ENCODE measurements at places on chromosomes 4 and X.

DNA sequence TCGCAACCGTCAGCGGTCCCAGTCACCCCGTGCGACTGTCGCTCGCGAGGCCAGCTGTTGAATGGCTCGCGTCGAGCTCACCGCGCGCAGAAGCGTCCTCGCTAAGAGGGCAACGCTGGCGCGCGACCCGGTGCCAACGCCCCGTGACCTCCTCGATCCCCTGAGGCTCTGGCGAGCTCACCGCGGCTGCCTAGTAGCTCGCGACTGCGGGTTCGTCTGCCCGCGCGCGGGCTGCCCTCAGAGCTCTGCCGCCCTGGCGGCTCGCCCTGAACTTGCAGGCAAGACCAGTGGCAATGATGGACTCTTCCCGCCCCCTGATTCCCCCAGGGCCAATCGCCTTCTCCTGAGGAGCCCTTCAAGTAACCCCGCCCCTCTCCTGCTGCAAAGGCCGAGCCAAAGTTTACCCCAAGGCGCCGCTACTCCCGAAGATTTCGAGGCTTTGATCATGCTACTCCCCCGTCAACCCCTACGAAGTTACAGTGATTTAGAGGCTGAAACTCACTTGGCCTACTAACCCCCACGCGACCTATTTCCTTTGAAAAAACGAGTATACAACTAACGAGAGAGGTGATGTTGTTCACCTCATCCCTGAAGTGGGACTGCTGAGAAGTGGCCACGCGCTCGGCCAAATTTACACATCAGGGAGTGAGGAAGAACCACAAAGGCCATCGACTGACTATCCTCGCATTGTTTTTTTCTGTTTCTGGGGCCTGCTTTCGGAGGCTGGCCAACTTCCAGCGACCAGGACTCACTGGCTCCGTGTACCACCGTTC is 37.5 kb downstream of the PGRMC1 start:
- peak; percentile 37 for DNase-seq

GRCh38 chrX:46727441-46727840 is 31.5 kb downstream of the SLC9A7 start:
- no peak for DNase-seq

DNA sequence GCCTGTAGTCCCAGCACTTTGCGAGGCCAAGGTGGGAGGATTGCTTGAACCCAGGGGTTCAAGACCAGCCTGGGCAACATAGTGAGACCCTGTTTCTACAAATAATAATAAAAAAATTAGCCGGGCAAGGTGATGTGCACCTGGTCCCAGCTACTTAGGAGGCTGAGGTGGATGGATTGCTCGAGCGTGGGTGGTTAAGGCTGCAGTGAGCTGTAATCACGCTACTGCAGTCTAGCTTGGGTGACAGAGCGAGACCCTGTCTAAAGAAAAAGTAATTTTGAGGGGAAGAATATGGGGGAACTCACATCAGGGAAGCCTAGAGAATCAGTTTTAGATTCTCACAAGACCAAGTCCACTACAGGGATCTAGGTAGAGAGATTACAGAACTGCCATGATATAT is 28.9 kb upstream of the LCORL start:
- DNase-seq, result no peak

- no peak for DNase-seq
Observed at GRCh38 chr4:125013891-125014290, 300.9 kb upstream of the FAT4 start.

GRCh38 chr4:39864391-39864790 is 113.3 kb downstream of the PDS5A start:
- DNase-seq, result no peak

- no peak for DNase-seq
Observed at GRCh38 chrX:53716328-53717088, 30.0 kb upstream of the HUWE1 start.

DNA sequence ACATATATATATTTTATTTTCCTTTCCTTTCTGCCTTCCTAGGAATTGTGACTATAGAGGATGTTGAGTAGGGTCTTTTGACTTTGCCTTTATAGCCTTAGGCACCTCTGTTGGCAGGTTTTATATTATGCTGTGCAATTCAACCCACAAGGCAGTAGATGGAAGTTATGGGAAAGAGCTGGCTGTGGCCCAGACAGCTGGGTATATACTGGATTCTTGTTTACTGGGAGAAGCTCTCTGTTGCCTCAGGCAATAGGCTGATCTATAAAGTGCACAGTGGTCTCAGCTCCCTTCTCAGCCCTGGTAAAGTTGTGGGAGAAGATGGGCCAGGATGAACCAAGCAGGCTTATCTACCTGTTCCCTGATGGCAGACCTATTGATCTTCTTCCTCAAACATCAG is 342.0 kb downstream of the GBA3 start:
- DNase-seq, result no peak

DNA sequence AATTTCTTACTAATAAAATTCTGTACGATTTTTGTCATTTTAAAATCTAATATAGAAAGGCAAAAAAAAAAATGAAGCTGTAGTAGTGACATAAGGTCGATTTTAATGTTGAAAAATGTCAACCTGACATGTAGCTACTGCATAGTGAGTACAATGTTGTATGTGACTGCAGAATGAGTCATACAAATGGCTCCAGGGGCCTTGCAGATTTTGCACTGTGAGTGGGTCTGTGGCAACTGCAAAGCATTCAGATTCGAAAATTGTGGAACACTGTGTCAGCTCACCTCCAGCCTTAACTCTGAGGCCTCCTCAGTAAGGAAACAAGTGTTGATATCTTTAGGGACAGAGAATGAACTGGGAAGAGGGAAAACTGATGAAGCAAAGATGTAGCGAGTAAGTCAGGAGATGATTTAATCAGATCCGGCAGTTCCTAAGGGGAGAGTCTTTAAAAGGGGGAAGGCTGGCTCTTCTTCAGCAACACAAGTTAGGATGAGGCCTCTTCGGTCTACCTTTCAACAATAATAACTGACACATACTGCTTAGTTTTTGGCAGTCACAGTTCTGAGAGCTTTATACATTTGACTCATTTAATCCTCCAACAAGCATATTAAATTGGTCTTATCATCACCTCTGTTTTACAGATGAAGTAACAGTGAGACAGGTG is 24.9 kb downstream of the TKTL2 start:
- DNase-seq, result no peak

- DNase-seq, result no peak
Observed at GRCh38 chrX:150236327-150236726, 126.8 kb upstream of the MAMLD1 start.

- DNase-seq, result peak; percentile 62
Observed at GRCh38 chrX:40152741-40153344, 55.1 kb upstream of the BCOR start.

- no peak for DNase-seq
Observed at GRCh38 chrX:54411732-54412131, 28.5 kb upstream of the TSR2 start.

- no peak for DNase-seq
Observed at GRCh38 chrX:38939067-38939466, 137.8 kb downstream of the MID1IP1 start.

GRCh38 chr4:56857601-56858309 is 36.3 kb upstream of the SPINK2 start:
- no peak for DNase-seq

DNA sequence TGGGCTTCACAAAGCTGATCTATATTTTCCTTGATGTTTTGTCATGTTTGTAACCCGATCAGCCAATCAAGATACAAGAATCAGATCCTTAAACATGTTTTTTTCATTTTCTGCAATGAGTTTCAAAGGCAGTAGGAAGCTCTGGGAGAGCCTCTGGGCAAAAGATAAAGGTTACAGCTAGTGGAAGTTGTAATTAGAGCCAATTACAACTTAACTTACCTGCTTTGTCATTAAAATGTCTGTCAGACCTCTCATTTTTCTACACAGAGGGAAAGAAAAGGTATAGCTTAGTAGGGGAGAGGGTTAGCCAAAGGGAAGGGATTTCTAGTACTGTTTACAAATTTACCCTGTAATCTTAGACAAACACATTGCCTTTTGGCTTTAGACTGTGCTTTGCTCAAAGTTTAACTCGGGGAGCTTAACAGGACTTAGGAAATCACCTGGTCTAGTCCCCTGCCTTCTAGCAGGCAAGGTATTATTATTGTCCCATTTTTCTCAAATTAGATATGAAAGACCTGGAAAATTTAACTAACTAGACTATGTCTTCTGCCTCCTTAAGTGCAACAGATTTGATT is 55.8 kb downstream of the FGF16 start:
- DNase-seq, result no peak

GRCh38 chrX:37083880-37084279 is 75.7 kb downstream of the FAM47C start:
- DNase-seq, result no peak
